ENCODE measurements at places on chromosomes 16 and 17.
A peak's percentile ranks its signal among the peaks of the same experiment; 100 is the strongest.

- no peak for ATAC-seq
Measured at GRCh38 chr16:27027971-27028370, 38.8 kb upstream of the C16orf82 start.

DNA sequence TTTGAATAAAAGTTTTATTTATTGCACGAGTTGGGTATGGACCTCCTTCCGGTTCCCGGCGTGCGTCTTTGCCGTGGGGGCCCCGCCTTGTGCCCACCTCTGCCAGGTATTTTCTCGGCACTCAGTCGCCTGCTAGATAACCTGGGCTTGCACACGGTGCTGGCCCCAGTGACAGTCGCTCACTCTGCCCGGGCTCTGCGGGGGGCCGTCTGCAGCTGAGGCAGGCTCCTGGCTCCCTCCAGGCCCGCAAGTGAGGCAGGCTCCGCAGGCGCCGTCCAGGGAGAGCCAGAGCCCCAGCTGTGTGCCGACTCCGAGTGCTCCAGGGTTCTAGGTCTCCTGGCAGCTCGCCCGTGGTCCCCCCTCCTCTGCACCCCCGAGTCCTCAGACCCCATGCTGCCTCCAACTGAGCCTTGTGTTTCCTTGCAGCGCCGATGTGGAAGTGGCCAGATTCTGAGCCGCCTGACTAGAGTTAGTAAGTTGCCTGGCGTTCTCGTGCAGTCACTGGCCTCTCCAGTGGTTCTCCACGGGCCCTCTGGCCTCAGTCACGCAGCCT lies 54.7 kb upstream of the PVALEF start:
- no peak for ATAC-seq

- no peak for ATAC-seq
Measured at GRCh38 chr17:11485336-11486100, 112.8 kb upstream of the DNAH9 start.

DNA sequence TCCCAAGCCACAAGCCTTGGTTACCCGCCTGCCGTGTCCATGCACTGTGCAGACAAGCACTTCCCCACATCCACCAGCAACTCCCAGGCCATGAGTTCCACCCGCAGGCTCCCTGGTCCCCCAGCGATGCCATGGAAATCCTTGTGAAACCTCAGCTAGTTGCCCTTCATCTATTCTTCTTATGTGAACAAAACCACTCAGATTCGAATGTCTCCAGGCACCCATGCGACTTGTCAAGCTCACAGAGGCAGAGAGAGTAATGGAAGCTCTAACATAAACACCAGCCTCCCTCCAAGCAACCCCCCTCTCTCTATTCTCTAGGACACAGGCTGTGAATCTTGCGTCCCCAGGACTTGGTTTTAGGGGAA lies 182.6 kb downstream of the C16orf95 start:
- no peak for ATAC-seq

- peak; percentile 92 for ATAC-seq
Measured at GRCh38 chr16:21300309-21301167, 22.4 kb upstream of the CRYM start.
